ENCODE measurements at places on chromosomes 3 and 15.

- DNase-seq: no peak
Observed at GRCh38 chr3:130692455-130692854, 54.2 kb downstream of the PIK3R4 start.

DNA sequence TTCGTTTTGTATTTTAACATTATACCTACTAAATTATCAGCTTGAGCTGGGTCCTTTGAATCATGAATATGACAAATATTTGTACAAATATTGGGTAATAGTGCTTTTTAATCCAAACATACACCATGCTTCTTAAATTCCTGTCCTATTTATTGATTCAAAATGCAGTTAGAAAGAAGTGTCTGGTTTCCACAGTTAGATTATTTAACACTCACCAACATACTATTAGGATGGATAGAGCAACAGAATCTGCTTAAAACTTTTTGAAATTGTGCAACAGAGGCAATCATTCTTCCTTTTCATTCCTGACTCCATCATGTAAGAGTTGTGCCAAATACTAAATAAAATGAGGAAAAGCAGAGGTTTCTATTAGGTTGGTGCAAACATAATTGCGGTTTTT is 281.2 kb downstream of the LSAMP start:
- DNase-seq: no peak

GRCh38 chr15:43127752-43128151 is 5.6 kb upstream of the TMEM62 start:
- DNase-seq: no peak

- no peak for DNase-seq
Observed at GRCh38 chr3:134352031-134352671, 22.1 kb downstream of the AMOTL2 start.

Measured in brain (organoid and tissue), 16 donors.